ENCODE measurements at places on chromosomes 7 and 10.

- DNase-seq, result no peak
Observed at GRCh38 chr10:74704629-74705357, 121.6 kb upstream of the KAT6B start.

DNA sequence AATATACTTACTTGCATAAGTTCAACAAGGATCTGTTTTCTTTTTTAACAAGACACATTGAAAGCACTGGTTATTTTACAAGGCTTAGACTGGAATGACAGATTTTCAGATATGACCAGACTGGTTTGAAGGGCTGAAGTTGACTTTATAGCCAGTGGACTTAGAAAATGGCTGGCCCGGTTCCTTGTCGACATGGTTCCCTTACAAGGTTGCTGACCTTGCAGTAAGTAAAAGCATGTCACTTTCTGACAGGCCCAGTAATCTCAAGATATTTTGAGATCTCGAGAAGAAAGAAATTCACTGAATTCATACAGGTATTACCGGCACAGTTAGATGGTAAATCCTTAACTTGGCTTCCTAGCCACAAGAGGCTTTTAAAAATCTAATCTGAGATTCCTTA lies 136.5 kb downstream of the COBL start:
- no peak for DNase-seq

DNA sequence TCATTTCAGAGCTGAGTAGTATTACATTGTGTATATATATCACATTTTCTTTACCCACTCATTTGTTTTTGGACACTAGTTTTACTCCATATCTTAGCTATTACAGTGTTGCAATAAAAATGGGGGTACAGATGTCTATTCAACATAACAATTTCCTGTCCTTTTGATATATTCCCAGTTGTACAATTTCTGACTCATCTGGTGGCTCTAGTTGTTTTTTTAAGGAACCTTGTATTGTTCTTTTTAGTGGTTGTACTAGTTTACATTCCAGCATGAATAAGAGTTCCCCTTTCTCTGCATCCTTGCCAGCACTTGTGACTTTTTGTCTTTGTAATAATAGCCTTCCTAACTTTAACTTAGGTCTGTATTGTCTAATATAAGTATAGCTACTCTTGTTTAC lies 739.9 kb downstream of the XPNPEP1 start:
- no peak for DNase-seq

- no peak for DNase-seq
Observed at GRCh38 chr10:30103595-30104320, 44.4 kb upstream of the JCAD start.
